ENCODE measurements at places on chromosomes 12 and 14. TPM values are rescaled to one million over a fixed set of nuclear protein-coding genes. Genes with fewer than 3 reads are reported as not detected.

The SLCO1B1 gene
- not detected for total RNA-seq

The ACOT4 gene
- 1.2 TPM for total RNA-seq

The LRTM2 gene
- total RNA-seq, result 1.6 TPM

The PTPN11 gene
- 83.6 TPM for total RNA-seq
